MCF 10A (cell line): ENCODE measurements at places on chromosomes 7 and 10.

GRCh38 chr7:41241641-41242040 is 461.2 kb downstream of the INHBA start:
- DNase-seq, result no peak

GRCh38 chr7:102891693-102892261 is 21.0 kb upstream of the LRRC17 start:
- peak; percentile 84 for DNase-seq

GRCh38 chr10:121079226-121079625 is 228.1 kb downstream of the WDR11 start:
- DNase-seq, result no peak

DNA sequence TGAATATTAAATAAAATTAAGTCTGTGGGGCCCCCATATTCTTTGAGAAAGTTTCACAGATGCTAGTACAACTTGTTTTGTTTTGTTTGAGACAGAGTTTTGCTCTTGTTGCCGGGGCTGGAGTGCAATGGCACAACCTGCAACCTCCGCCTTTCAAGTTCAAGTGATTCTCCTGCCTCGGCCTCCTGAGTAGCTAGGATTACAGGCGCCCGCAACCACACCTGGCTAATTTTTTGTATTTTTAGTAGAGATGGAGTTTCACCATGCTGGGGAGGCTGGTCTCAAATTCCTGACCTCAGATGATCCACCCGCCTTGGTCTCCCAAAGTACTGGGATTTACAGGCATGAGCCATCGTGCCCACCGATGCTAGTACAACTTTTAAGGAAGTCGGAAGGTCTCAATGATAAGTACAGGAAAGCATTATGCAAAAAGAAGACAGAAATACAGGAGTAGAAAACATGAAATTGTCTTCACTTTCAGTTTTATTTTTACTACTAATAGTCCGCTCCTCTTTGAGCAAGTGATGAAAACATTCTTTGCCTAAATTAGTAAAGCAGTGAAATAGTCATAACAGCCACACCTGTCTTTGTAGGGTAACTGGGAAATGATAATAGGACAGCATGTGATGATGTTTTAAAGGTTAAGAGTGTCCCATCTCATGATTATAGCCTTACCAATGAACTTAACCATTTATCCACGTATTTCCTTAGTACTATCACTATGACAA is 147.5 kb downstream of the SEMA3D start:
- DNase-seq, result no peak

- DNase-seq, result peak; percentile 34
These were observed 669 bp downstream of the PI4K2A start for GRCh38 chr10:97640868-97641811.

GRCh38 chr7:77157446-77157845 is 35.0 kb downstream of the CCDC146 start:
- DNase-seq, result peak; percentile 17
